Activated gamma-delta T cell (primary cell): ENCODE measurements at places on chromosomes 7 and 10.

DNA sequence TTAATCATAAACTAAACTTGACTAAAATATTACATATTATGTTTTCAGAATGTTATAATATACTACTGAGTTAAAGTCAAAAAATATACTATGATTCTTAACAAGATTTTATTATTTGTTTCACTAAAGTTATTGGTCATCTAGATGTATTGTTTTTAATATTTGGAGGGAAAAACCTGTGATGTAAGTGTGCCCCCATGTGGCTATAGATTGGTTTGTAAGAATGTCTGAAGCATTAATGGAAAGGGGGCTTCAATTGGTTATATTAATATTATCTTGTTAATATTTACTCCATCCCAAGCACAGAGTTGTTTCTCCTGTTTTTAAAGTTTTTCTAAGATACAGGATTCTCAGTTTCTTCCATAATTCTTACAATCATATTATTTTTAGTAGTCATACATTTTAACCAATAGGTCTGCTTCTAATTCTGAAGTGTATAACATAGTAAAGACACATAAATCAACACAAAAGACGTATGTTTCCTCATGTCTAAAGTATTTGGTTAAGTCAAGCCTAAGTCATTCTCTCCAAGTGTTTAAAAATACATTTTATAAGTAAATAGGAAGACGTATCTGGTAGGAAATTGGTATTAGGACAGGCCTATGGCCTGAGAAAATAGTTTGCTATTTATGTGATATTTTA, 58.0 kb downstream of the GNAT3 start:
- DNase-seq = no peak

DNA sequence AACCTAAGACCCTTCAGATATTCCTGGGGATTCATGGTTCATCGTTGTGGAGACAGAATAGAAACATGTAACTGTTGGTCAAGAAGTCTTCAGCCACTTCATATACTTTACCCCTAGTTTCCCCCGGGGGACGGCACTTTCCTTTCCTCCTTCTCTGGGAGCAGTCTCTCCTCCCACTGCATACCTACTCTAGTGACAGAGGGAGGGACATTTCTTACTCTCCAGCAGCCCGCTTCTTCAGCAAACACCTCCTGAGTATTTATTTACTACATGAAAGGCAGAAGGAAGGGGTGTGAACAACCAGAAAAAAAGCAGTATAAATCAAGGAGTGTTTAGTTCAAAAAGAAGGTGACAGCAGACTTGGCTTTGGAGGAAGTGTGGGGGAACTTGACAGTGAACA, 69.0 kb downstream of the LHFPL3 start:
- no peak for DNase-seq

- DNase-seq = no peak
Observed at GRCh38 chr7:102829075-102829474, 80.3 kb downstream of the FAM185A start.

- DNase-seq = no peak
Observed at GRCh38 chr10:63711867-63712716, 190.9 kb downstream of the REEP3 start.

- DNase-seq = no peak
Observed at GRCh38 chr10:42836771-42837468, 54.3 kb downstream of the BMS1 start.

- DNase-seq = no peak
Observed at GRCh38 chr10:91511549-91512330, 101.6 kb downstream of the HECTD2 start.

DNA sequence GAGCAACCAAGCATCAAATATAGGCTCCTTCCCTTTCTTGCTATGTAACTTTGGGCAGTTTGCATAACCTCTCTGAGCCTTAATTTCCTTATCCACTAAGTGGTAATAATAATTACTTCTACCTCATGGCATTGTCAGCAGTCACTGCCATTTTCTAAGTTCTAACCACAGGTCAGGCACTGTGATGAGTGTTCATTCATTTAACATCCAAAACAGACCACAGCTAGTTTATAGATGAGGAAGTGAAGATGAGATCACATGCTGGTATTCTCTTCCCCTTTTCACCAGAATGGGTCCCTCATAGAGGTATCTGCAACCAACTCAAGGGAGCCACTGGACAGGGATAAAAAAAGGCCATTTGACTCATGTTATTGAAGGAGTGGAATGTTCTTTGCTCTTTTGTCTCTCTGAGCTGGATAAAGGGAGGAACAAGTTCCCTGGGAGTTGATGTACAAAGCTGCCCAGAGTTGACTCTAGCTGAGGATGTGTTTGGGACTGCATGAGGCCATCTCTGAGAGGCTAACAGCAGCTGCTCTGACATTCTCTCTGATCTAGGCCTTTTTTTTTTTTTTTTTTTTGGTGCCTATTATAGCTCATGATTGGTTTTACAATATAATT, 65.0 kb downstream of the DNAJC12 start:
- no peak for DNase-seq

DNA sequence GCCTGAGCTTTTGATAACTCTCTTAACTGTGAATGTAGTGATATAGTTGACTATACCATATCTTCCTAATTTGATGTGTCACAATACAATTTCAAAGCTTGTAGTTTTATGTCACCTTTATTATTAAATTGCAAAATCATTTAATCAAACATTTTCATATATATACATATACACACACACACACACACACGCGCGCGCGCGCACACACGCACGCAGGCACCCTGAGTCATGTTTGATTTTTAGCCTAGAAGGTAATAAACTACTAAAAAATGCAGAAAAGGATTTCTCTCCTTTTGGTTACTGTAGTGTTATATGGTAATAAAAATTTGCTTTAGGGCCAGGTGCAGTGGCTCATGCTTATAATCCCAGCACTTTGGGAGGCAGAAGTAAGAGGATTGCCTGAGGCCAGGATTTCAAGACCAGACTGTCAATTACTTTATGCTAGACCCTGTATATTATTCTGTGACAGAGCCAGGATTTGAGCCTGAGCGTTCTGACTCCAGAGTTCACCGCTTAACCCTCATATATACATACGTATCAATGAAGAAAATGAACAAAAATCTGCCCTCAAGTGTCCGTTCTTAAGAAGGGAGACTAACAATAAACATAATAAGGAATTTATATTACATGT, 89.6 kb downstream of the PODXL start:
- no peak for DNase-seq

- DNase-seq = no peak
Observed at GRCh38 chr10:99888622-99889021, 106.2 kb downstream of the ABCC2 start.

DNA sequence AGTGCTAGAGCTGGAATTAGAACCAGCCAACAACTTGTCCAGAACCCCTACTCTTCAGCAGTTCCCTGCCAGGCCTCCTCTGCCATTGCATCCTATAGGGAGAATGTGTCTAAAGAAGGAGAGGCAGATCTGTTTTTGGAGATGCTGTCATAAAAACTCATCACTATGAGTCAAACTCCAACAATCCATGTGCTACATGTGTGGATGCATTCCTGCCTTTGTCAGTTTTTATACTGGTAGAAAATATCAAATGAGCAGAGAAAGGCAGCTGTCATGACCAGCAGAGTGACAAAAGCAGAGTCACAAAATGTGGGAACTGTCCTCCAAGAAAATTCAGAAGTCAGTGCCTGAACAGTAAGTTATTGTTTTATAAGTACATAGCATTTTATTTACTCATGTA, 93.0 kb downstream of the ABLIM1 start:
- no peak for DNase-seq

DNA sequence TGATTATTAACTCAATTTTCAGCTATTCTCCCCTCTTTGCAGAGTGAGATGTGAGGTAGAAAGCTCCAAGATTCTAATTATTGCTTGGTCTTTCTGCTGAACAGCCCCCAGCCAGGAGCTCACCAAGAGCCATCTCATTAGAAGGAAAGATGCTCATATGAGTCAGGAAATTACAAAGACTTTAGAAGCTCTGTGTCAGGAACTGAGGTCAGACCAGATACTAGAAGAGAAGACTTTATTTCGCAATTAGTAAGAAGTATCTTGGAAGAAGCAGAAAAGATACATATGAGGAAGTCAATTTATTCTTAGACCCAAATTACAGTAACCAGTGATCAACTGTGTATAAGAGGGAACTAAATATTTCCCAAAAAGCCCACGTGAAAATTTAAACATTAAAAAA, 626.9 kb downstream of the ZWINT start:
- no peak for DNase-seq

DNA sequence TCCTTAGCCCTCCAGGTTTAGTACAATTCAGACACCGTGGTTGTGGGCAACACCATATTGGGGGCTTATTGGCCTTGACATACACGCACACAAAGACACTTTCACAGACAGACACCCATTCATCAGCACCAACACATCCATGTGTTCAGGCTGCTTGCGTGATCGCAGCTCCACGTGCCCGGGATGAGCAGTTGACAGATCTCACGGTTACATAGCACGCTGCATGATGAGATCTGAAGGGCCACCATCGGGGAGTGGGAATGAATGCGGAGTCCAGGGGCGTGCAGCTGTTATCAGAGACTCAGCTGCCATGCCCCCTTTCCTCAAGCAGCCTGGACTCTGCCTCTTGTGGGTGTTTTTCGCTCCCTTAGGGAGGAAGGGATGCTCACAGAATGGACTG, 285.2 kb downstream of the USP6NL start:
- DNase-seq = no peak

- DNase-seq = no peak
Observed at GRCh38 chr10:101938305-101939007, 94.9 kb upstream of the KCNIP2 start.

- no peak for DNase-seq
Observed at GRCh38 chr10:62333135-62333889, 40.9 kb upstream of the ZNF365 start.

DNA sequence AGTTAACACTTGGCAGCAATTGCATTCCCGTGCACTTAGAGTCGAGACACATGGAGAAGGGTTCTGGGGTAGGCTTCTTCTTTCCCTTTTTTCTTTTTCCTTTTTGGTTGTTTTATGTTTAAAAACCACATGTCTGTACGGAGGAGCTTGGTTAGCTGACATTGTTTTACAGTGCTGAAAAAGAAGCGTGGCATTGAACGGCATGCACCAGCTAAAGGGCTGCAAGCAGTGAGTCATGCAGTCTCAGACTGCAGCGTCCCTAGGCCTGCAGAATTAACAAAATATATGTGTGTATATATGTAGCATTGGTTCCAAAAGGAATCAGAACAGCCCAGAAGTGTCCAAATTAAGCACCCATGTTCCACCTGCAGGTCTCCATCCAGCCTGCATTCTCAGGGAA, 211.0 kb downstream of the TCF7L2 start:
- DNase-seq = no peak

- no peak for DNase-seq
Observed at GRCh38 chr7:129606803-129607202, 4.7 kb upstream of the NRF1 start.

DNA sequence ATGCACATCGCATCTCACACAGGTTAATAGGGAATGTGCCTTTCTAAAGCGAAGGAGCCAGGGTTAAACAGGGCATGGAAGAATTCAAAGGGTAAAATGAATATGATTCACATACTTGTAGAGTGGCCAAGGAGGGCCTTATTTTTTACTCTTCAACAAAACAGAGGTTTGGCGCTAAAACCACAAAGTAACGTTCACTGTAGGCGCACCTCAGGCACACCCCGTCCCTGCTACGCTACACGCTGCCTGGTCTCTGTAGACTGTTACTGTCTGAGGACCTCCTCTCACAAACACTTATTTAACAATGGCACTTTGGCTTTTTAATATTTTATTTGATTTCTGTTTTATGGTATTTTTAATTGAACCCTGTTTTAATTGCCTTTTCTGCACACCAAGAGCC, 462.1 kb upstream of the GALNT17 start:
- no peak for DNase-seq

DNA sequence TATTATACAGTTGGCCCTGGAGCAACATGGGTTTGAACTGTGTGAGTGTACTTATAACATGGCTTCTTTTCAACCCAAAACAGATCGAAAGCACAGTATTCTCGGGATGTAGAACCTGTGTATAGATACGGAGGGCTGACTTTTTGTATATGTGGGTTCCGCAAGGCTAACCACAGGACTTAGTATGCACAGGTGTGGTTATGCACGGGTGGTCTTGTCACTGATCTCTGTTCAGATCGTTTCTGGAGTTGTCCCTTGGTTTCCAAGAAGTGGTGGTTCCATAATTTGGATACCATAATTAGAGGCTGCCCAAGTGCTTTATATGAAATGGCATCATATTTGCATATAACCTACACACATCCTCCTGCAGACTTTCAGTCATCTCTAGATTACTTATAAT, 10.9 kb upstream of the BHLHA15 start:
- DNase-seq = no peak

DNA sequence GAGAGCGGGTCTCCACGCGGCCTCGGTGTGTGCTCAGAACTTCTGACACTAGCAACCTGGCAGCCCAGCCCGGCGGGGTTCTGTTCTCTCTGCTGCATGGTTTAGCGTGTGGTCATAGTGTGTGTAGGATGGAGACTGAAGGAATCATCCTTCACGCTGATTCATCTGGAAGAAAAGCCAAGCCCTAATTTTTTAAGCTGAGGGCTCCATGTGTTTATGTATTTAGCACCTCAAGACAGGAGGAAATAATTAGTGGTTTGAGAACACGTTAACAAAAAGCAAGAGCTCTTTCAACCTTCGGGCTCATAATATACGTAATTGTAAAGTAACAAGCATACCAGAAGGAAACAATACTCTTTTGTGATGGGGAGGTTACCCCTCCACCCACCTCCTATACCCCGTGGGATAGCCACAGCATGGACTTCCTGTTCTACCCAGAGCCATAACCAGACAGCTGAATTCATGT, 504.6 kb upstream of the MKI67 start:
- no peak for DNase-seq

- DNase-seq = no peak
Observed at GRCh38 chr10:125756853-125757487, 18.7 kb downstream of the MMP21 start.

GRCh38 chr10:22333975-22334282, 11.4 kb upstream of the SPAG6 start:
- no peak for DNase-seq

- no peak for DNase-seq
Observed at GRCh38 chr7:2564970-2565540, 6.3 kb downstream of the IQCE start.

- no peak for DNase-seq
Observed at GRCh38 chr7:42910306-42910705, 1.6 kb downstream of the C7orf25 start.

- DNase-seq = no peak
Observed at GRCh38 chr10:101446947-101447346, 93.0 kb downstream of the BTRC start.

DNA sequence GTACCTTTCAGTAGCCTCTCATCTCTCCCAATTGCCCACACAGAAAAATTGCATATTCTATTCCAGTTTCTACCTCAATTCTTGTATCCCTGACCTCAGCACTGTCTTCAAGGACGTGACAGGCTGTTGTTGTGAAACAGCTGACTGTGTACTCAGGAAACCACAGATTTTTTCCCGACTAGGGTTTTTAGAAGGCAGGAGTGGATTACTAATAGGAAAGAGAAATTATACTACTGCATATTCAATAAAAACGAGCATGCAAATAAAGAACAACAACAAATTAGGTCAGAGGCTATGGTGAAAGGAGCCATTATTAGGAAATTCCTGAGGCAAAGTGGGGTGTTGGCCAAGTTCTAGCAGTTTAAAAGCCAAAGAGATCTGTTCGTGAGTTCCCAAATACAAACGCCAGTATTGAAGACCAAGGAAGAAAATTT, 93.4 kb downstream of the DOCK4 start:
- DNase-seq = no peak
